ENCODE measurements at places on chromosomes 6 and 20.

DNA sequence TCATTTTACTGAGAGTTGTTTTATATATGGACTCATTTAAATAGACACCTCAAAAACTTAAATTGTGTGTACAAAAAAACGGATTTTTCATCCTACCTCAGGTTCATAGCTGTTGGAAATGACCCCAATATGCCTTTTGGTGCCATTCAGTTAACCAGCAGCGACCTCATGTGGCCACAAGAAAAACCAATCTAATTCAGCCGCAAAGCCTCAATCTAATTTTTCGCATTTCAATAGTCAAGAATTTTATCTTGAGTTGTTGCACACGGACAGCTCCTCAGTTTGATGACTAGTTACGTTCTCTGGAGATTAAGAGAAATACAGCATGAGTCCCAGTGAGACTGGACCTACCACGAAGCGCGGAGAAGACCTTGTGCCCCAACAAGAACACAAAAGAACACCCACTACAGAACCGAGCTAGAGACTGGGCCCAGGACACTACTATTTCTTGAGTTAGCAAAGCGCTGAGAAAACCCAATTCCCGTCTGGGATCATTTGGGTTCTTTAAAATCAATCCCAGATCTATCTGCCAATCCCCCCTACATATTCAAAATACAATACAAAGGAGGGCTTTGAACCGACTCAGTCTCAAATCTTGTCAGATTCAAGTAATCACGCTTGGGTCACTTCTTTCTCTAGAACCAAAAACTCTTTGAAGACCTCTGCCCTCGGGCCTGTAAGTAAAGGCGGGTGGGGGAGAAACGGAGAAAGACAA lies 1.1 kb downstream of the TCP11 start:
- DNase-seq: no peak

GRCh38 chr6:10603219-10603618 lies 82.1 kb downstream of the GCNT2 start:
- no peak for DNase-seq

DNA sequence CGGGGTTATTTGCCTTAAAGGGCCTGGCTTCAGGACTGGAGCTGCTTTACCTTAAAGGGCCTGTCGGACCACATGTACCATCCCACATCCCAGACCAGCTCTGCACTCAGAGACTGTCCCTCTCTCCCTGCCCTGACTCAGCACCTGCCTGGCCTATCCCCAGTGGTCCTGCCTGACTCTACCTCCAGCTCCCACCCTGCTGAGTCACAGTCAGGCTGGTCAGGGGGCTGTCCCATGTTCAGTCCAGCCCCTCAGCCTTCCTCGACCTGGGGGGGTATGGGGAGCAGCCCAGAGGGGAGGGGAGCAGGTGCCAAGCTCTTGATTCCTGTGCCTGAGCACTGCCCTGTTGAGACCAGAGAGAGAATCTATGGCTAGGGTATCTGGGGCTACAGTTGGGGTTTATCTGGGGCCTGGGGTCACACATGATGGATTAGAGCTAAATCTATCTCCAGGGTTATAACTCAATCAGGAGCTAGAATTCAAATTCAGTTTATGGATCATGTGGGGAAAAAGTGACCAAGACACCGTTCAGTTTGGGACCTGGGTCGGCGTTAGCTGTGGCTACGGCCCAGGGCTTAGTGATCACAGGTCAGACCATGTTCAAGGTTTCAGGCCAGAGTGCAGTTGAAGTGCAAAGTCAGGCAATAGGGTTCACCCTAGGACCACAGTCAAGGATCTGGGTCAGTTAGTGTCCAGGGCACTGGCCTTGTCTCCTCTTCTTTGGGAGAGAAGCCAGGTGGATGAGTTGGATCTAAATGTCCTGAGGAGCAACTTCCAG lies 9.4 kb upstream of the TRIB3 start:
- no peak for DNase-seq

GRCh38 chr20:44736170-44737021 lies 9.3 kb upstream of the KCNK15 start:
- peak; percentile 75 for DNase-seq

- DNase-seq: no peak
These were observed 58.7 kb upstream of the EMILIN3 start for GRCh38 chr20:41425180-41425884.

- DNase-seq: no peak
These were observed at the start of gene SLC18B1 for GRCh38 chr6:132797951-132798868. Gene SLC18B1 (minus strand): TSS chr6:132798637. CDS start chr6:132798456, 181 bp downstream.

GRCh38 chr6:11785415-11785773 lies 6.8 kb upstream of the ADTRP start:
- DNase-seq: no peak

DNA sequence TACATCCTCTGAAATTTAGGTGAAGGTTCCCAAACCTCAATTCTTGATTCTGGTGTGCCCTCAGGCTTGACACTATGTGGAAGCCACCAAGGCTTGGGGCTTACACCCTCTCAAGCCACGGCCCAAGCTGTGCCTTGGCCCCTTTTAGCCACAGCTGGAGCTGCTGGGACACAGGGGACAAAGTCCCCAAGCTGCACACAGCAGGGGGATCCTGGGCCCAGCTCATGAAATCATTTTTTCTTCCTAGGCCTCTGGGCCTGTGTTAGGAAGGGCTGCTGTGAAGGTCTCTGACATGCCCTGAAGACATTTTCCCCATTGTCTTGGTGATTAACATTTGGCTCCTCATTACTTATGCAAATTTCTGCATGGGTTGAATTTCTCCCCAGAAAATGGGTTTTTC lies 37.3 kb upstream of the BACH2 start:
- no peak for DNase-seq

DNA sequence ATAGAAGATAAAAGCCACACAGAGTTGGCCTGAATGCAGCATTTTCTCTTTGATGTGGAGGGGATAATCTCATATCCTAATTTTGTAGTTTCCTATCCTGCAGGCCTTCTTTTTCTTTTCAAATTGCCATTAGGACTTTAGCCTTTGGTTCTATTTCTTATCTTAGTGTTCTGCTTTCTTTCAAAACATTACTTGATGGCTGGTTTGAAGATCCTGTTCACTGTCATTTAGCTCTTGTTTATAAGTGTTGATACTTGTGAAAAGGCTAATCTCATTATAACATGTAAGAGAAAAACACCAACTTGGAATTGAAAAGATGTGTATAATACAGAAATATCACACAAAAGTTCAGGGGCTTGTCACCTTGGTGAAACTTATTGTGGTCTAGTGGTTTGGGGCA lies 54.6 kb upstream of the PKIB start:
- DNase-seq: no peak

DNA sequence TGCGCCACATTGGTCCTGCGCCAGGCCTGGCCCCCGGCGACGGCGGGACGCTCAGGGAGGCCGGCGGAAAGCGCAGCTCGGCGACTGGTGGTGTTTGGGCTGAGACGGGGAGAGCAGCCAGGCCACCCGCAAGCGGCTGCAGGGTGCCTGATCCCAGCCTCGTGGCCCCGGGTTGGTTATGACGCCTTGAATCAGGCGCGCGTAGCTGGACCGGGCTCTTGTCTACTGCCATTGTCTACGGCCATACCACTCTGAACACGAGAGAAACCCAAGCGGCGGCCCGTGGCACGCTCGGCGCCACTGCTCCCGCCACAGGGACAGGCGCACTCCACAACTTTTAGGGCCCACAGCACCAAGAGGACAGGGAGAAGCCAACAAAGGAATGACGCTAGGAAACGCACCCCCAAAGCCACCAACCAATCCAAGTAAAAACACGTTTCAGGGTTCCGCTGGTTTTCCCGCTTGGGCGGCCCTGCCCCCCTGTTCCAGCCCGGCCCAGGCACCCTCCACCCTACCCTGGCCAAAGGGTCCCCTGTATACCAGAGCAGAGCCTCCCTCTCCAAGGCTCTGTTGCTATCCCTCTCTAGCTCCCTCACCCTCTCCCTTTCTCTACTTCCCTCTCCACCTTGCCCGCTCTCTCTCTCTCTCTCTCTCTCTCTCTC lies 1849.3 kb upstream of the DEFB115 start:
- DNase-seq: no peak

GRCh38 chr6:110971468-110971867 lies 10.4 kb upstream of the RPF2 start:
- no peak for DNase-seq

- DNase-seq: no peak
These were observed 133.4 kb upstream of the TOP1 start for GRCh38 chr20:40895182-40895581.

GRCh38 chr20:51272401-51272800 lies 249.5 kb upstream of the KCNG1 start:
- no peak for DNase-seq

GRCh38 chr6:29813066-29813465 lies 14.6 kb upstream of the HLA-G start:
- no peak for DNase-seq

DNA sequence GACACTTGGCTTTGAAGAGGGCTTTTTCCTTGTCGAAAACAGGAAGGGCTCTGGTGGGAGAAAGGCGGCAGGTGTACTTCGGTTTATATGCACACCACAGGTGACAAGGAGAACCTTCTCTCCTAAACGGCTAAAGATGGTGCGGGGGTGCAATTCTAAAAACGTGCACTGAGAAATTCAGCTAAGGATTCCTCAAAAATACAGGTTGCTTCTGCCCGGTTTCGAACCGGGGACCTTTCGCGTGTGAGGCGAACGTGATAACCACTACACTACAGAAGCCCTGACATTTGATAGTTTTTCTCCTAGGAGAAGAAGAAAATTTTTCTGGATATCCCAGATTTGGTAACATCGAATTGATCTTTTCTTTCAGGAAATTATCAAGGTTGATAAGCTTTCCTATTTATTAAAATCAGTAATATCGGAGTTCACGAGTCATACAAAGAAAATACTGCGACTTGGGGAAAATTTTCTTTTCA lies 32.0 kb downstream of the POM121L2 start:
- no peak for DNase-seq

GRCh38 chr20:8790442-8791074 lies 278.3 kb upstream of the PLCB4 start:
- no peak for DNase-seq

GRCh38 chr20:12965870-12966251 lies 42.9 kb upstream of the SPTLC3 start:
- no peak for DNase-seq

DNA sequence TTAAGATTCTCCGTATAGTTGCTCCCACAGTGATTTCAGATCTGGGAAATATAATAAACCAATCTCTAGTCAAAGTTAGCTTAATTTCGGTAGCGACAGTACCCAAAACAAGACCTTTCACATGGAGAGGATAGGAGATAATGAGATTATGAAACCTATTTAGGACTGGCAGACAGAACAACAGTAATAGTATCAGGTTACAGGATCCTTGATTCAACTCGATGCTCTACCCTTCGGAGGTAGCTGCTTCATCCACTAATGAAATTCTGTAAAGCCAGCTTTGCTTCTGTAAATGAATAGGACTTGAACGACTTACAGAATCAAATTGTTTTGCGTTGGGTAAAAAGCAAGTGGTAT lies 534 bp upstream of the AKIRIN2 start:
- no peak for DNase-seq

- no peak for DNase-seq
These were observed 72.6 kb downstream of the SHPRH start for GRCh38 chr6:145891565-145891964.

- DNase-seq: peak; percentile 59
These were observed at the start of gene PDRG1 for GRCh38 chr20:31951530-31952453. Gene PDRG1 (minus strand): TSS chr20:31952046. CDS start chr20:31951961, 85 bp downstream.

DNA sequence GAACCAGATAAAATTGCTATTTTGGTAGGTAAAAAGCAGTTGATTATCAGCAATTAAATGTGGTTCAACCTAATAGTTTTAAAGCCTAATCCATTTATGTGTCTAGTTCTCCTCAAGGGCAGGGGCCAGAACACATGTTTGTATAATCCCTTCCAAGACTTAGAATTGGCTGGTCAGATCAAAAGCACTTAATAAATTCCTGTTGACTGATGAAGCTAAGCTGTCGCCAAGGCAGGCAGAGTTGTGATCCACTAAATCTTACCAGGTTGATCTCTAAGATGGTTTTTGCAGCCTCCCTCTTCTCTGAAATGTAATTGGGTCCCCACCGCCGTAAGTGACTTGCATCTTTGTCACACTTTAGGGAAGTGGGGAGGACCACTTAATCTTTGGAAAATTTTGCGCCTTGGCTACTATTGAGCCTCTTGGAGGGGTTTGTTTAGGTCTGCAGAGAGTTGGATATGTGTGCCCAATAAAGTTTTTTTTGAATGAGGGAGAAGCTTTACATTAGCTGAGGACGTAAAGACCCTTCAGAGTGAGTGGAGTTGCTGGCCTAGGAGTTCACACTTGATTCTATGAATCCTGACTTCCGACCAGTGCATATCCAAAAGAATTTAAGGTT lies 65.9 kb downstream of the PHF20 start:
- no peak for DNase-seq

GRCh38 chr6:156777577-156778453 lies 637 bp downstream of the ARID1B start:
- DNase-seq: no peak

GRCh38 chr6:100693249-100693927 lies 187.7 kb downstream of the ASCC3 start:
- DNase-seq: no peak

GRCh38 chr6:20577173-20577688 lies 43.0 kb downstream of the CDKAL1 start:
- no peak for DNase-seq

DNA sequence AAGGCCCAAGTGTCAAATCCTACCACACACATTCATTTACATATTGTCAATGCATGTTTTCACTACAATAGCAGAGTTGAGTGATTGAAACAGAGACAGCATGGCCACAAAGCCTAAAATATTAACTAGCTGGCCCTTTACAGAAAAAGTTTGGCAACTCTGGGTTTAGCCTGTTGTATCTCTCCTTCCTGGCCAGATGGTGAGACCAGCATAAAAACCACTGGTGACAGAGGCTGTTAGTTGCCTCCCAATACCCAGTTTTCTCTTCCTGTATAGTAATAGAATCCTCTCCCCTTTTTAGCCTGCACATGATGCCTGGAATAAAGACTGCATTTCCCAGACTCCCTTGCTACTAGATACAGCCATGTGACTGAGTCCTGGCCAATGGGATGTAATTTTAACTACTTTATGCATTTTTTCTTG lies 100.0 kb upstream of the TAB2 start:
- DNase-seq: no peak

DNA sequence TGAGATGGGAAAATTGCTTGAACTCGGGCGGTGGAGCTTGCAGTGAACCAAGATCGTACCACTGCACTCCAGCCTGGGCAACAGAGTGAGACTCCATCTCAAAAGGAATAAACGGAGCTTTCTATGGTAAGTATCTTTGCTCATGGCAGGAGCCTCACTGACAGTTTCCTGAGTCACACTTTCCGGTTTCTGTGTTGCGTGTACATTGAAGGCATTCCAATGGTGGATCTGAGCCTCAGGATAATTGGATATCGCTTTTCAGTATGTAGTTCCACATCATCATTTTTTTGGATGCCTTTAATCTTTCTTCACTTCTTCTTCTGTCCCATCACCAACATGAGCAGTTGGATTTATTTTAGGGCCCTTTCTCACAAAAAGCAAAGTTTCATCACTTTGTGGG lies 28.6 kb upstream of the GTSF1L start:
- no peak for DNase-seq

GRCh38 chr6:5764401-5764955 lies 242.2 kb downstream of the NRN1 start:
- no peak for DNase-seq

GRCh38 chr20:21661488-21662055 lies 43.9 kb upstream of the PAX1 start:
- no peak for DNase-seq

Data from SIG-M5 (cell line).